ENCODE measurements at places on chromosomes 2 and 18. TPM values are rescaled to one million over a fixed set of nuclear protein-coding genes. Genes with fewer than 3 reads are reported as not detected.

DNA sequence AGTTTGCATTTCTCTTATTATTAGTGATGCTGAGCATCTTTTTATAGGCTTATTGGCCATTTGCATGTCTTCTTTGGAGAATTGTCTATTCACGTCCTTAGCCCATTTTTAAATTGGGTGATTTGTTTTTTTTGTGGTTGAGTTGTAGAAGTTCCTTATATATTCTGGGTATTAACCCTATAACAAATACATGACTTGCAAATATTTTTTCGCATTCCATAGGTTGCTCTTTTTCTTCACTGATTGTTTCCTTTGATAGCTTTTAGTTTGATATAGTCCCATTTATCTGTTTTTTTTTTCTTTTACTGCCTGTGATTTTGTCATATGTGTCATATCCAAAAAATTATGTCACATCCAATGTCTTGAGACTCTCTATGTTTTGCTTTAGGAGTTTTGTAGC is 243.6 kb downstream of the GPD2 start:
- no peaks in the 10 kb centered on the region for H3K36me3 ChIP-seq
- no peaks in the 10 kb centered on the region for H3K4me1 ChIP-seq
- H3K4me3 ChIP-seq, result no peak overlapping the region
- H3K27ac ChIP-seq, result no peak overlapping the region
- peaks cover 2% of the 10 kb centered on the region for H3K27me3 ChIP-seq
- no peak for DNase-seq

DNA sequence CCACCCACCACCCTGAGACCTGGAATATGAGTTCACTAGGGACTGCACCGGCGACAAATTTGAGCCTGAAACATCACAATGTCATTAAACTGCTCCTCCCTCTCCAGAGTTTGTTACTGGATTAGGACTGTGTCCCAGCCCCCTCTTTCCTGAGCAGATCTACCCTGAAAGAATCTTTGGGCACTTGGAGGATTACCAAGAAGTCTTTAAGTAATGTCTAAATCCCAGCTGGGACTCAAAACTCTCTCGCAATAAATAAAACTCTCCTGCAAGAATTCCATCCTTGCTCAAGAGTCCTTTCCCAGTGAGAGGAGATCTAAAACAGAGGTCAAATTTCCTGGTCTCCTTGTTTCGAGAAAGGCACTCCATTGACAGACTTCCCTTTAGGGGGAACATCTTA is 20.9 kb downstream of the GKN2 start:
- DNase-seq, result no peak
- no peaks in the 10 kb centered on the region for H3K36me3 ChIP-seq
- H3K4me3 ChIP-seq, result no peak overlapping the region

RAX gene
- not detected for total RNA-seq

INHA gene
- not detected for total RNA-seq

DHRS9 gene
- 0.36 TPM for total RNA-seq

GRCh38 chr18:44761812-44762211 is 81.1 kb downstream of the SETBP1 start:
- no peaks in the 10 kb centered on the region for H3K27me3 ChIP-seq
- peaks cover 8% of the 10 kb centered on the region for H3K36me3 ChIP-seq
- H3K27ac ChIP-seq, result no peak overlapping the region
- DNase-seq, result no peak
- peaks cover 22% of the 10 kb centered on the region for H3K4me1 ChIP-seq

DNA sequence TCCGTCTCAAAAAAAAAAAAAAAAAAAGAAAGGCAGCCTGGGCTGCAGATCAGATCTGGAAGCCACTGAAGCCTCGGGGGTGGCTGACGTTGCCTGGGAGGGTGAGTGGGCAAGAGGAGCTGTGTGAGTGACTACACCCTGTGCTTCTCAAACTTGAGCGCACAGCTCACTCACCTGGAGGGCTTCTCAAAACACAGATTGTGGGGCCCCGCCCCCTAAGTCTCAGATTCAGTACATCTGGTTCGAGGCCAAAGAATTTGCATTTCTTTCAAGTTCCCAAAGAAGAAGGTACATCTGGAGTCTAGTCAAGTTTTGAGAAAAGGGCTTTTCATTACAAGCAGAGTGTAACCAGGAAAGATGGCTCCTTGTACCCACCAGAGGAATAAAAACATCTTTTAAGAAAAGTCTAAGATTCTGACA is 97.7 kb upstream of the CAB39 start:
- H3K36me3 ChIP-seq, result peaks cover 8% of the 10 kb centered on the region
- H3K27me3 ChIP-seq, result peaks cover 2% of the 10 kb centered on the region
- H3K27ac ChIP-seq, result peak overlapping the region; percentile 65
- peak overlapping the region; percentile 5 for H3K4me3 ChIP-seq

D2HGDH gene
- 46.2 TPM for total RNA-seq

DNA sequence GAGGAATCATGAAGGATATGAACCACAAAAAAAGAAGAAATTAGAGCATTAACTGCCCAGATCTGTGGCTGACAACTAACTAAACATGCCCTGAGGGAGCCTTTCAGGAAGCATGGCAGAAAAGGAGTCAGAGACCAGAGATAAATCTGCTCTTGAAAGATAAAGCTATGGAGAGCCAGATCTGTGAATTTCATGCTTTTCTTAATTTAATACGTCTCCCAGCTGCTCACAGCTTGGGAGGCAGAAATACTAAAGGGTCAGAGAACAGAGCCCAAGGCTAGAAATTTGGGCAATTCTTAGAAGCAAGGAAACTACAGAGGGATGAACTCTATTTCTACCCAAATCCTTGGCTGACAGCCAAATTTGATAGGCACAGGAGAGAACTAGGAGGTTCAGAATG is 223.0 kb upstream of the DPP10 start:
- H3K4me1 ChIP-seq, result no peaks in the 10 kb centered on the region
- no peak overlapping the region for H3K4me3 ChIP-seq
- DNase-seq, result no peak

GRCh38 chr18:75351409-75351808 is 76.1 kb downstream of the SMIM21 start:
- H3K27ac ChIP-seq, result no peak overlapping the region
- H3K4me3 ChIP-seq, result no peak overlapping the region
- H3K27me3 ChIP-seq, result no peaks in the 10 kb centered on the region

DNA sequence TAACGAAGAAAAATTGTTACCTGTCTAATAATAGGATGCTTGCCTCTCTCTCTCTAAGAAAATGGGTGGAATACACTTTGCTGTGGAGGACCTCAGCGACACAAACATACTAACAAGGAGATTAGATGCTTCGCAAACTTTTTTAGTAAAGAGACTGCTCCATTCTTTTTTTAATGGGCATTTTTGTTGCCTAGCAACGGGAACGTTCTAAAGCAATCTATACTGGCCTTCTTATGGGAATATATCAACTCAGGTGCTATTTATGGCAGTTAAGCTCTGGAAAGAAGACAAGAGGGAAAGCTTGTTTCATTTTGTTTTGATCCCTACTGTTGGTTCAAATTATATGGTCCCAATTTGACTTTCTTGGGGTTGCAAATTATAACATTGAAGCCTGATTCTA is 86.8 kb upstream of the CBLN2 start:
- no peaks in the 10 kb centered on the region for H3K27me3 ChIP-seq
- no peak overlapping the region for H3K27ac ChIP-seq
- no peak for DNase-seq
- no peaks in the 10 kb centered on the region for H3K4me1 ChIP-seq
- no peaks in the 10 kb centered on the region for H3K36me3 ChIP-seq

DNA sequence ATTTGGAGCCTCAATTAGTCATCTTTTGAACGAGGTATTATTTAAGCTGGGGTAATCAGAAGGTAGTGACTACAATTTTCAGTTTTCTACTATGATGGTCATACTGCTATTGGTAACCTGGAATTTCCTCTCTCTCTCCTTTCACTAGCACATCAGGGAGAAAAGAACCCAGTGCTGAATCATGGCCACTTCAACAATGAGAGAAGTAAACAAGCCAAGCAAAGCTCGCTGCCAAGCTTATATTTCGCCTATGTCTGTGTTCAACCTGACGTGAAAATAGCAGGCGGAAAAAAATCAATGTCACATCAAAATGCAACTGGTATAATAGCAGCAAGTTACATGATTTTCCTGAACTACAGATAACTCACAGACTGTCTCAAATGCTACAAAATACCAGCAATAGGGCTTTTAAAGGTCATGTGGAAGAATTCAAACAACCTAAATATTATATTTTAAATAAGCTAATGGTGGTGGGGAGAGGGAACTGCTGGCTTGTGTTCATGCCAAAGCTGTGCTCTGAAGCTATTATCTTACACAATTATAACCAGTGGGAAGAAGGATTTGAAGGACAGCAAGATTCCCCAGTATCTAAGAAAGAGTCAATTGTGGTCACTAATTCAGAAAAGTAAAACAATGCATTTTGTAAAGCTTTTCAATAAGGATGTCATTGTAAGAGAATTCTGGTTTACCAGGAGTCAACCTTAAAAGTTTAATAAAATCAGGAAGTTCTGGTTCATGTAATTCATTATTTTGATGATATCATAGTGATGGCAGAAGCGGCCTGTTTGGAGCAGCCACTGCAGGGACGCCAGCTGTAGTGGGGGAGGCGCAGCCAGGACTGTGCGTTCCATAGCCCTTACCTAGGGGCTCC is 38.0 kb downstream of the RNF152 start:
- no peak overlapping the region for H3K27ac ChIP-seq
- H3K27me3 ChIP-seq, result peaks cover 7% of the 10 kb centered on the region
- no peak overlapping the region for H3K4me3 ChIP-seq
- H3K36me3 ChIP-seq, result no peaks in the 10 kb centered on the region

DNA sequence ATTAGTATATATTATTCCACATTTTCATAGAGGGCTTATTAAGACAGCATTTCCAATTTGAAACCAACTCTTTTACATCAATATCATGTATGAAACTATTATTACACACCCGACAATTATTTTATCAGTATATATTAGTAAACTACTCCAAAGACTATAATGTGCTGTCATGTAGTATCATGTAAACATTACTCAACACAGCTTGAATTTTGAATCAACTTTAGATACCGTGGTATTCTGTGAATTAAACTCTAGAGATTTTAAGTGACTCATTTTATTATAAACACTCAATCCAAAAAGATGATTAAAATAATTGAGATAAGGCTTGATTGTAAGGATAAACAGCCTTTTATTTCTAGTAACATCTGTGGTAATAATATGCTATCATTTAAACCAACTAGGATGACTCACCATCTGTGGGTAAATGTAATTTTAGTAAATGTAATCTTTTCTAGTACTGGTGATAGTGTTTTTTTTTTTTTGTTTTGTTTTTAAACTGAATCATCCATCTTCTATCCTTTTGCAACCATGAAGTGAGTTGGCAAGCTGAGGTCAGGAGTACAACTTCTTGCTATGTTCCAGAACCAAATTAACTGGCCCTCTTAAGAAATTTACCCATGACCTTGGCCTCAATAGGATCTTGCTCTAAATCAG is 144.3 kb upstream of the SMAD7 start:
- no peak for DNase-seq
- no peaks in the 10 kb centered on the region for H3K27me3 ChIP-seq
- H3K4me1 ChIP-seq, result peaks cover 12% of the 10 kb centered on the region
- peaks cover 10% of the 10 kb centered on the region for H3K36me3 ChIP-seq
- no peak overlapping the region for H3K27ac ChIP-seq

DNA sequence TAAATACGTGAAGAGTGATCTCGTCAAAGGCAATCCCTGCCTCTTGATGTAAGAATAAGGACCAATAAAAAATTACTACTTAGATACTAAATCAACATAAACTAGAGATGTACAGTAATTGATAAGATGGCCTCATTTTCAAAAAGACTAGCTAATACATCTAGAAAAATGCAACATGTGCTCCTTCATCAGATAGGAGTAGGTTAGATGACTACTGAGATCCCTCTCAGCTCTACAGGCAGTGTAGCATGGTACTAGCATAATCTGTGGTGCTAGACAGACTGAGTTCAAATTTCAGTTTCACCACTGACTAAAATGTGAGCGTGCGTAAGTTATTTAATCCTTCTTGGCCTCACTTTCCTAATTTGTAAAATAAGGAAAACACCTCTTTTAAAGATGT is 82.6 kb upstream of the FRZB start:
- no peak overlapping the region for H3K27ac ChIP-seq
- H3K4me1 ChIP-seq, result peaks cover 41% of the 10 kb centered on the region
- H3K4me3 ChIP-seq, result no peak overlapping the region
- DNase-seq, result no peak
- no peaks in the 10 kb centered on the region for H3K27me3 ChIP-seq

DNA sequence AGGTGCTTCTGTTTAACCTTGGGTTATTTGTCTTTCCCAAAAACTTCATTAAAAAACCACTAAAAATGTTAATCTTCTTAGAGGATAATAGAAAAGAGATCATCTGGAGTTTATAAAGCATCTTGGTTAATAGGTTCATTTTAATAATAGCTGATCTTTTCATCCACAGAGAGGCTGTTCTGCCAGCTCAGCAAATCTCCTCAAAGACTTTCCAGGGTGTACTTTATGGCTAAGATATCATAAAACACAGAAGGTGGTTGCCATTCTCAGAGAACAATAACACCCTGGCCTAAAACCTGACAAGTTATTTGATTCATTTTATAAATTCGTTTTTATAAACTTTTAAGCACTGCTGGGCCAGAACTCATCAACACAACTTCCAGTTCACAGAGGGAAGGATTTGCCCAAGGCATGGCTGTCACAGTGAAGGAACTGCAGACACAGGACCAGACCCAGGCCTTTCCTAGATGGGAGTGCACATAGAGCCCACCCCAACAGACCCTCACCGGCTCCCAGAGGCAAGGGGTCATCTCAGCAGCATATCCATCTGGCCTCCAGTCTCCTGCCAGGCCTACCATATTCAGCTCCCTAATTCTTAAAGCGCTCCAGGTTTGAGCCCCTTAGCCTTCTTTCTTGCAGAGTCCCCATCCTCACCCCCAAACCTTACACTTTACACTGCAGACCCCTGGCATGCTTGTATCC is 203.4 kb upstream of the RAB6C start:
- H3K27ac ChIP-seq, result no peak overlapping the region
- no peaks in the 10 kb centered on the region for H3K4me1 ChIP-seq
- H3K36me3 ChIP-seq, result no peaks in the 10 kb centered on the region
- H3K27me3 ChIP-seq, result peaks cover 2% of the 10 kb centered on the region
- DNase-seq, result no peak
- no peak overlapping the region for H3K4me3 ChIP-seq

TCF7L1 gene
- not detected for total RNA-seq

RAPH1 gene
- total RNA-seq, result 0.74 TPM

GRCh38 chr2:82667491-82667890 is 1791.6 kb downstream of the SUCLG1 start:
- no peak overlapping the region for H3K27ac ChIP-seq
- H3K4me3 ChIP-seq, result no peak overlapping the region
- DNase-seq, result no peak
- H3K36me3 ChIP-seq, result no peaks in the 10 kb centered on the region
- H3K4me1 ChIP-seq, result no peaks in the 10 kb centered on the region
- H3K27me3 ChIP-seq, result no peaks in the 10 kb centered on the region

CPLX4 gene
- not detected for total RNA-seq

- H3K27ac ChIP-seq, result no peak overlapping the region
- H3K4me3 ChIP-seq, result no peak overlapping the region
- H3K36me3 ChIP-seq, result peaks cover 16% of the 10 kb centered on the region
- H3K4me1 ChIP-seq, result peaks cover 16% of the 10 kb centered on the region
- no peaks in the 10 kb centered on the region for H3K27me3 ChIP-seq
These were observed 93.7 kb upstream of the DNMT3A start for GRCh38 chr2:25435421-25435820.

- H3K27ac ChIP-seq, result no peak overlapping the region
- DNase-seq, result no peak
- peaks cover 14% of the 10 kb centered on the region for H3K4me1 ChIP-seq
- H3K27me3 ChIP-seq, result no peaks in the 10 kb centered on the region
These were observed 15.2 kb downstream of the MRPL35 start for GRCh38 chr2:86214503-86214832.

- H3K27ac ChIP-seq, result no peak overlapping the region
- no peaks in the 10 kb centered on the region for H3K36me3 ChIP-seq
- H3K4me1 ChIP-seq, result no peaks in the 10 kb centered on the region
- no peak for DNase-seq
These were observed 49.1 kb upstream of the MAPRE3 start for GRCh38 chr2:26921323-26921722.

CCDC121 gene
- total RNA-seq, result 1.1 TPM

NEMP2 gene
- total RNA-seq, result 23.1 TPM

Measured in activated naive CD8-positive, alpha-beta T cell treated with anti-CD3 and anti-CD28 coated beads, Interleukin-2, amount 10 ng/mL, durations not matched to agents 7 days and 5 days (primary cell).